ENCODE measurements at places on chromosomes 5 and 9. TPM values are rescaled to one million over a fixed set of nuclear protein-coding genes. Genes with fewer than 3 reads are reported as not detected.

The CCDC192 gene
- polyA plus RNA-seq: 0.30 TPM

DNA sequence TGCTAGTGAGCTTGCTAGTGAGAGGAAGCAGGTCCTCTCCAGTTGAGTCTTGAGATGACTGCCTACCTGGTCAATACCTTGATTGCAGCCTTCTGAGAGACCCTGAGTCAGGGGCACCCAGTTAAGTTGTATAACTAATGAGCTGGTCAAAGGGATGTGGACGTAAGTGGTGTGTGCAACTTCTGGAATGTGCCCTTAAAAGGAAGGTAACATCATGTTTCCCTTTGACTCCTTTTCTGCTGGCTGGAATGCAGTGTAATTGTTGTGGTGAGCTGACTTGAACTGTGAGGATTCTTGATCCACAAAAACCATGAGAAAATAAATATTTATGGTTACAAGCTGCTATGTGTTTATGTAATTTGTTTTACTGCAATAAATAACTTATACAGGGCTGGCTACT, 2.4 kb upstream of the SNX2 start:
- DNase-seq: peak; percentile 27

DNA sequence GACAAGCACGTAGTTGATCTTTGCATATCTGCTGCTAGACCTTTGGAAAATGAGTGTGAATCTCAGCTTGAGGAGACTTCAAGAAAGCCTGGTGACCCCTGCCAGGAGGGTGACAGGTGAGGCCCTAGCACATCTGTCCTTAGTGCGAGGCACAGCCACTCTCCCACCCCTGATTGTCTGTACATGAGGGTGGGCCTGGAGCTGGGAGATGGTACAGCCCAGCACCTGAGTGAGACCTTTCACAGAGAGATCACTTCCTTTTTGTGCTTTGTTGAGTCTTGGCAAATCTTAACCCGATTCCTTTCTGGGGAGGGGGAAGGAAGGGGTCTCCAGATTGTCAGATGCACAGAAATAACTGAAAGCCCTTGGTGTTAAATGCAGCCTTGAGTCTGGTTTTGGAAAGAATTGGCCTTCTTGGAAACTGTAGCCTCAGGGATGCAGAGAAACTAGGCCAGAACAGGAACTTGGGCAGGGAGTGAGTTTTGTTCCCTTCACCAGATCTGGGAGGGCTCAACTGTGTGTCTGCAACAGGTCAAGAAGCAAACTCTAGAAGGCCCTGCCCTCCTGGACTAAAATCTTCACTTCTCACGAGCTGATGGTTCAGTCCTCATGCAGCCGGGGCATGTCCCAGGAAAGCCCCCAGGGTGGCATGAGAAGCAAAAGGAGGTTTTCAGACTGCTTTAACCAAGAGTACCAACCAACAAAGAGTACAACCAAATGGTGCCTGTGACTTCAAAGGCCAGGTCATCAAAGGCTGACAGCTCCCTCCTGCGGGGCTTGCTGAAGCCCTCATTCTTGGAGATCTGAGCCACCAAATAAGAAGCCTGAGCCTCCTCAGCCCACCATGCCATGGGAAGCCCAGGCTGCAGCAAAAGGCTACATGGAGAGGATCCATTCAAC, 20.8 kb upstream of the SEMA4D start:
- no peak for DNase-seq

GRCh38 chr5:88081877-88082276, 186.8 kb downstream of the TMEM161B start:
- DNase-seq: no peak

The NIPAL4 gene
- polyA plus RNA-seq: not detected

- no peak for DNase-seq
These were observed 66.3 kb downstream of the RCL1 start for GRCh38 chr9:4859035-4859434.

GRCh38 chr9:111890334-111890733, 6.3 kb upstream of the UGCG start:
- DNase-seq: no peak

GRCh38 chr5:176530393-176530982, 6.7 kb downstream of the RNF44 start:
- no peak for DNase-seq

The KIAA1958 gene
- 7.8 TPM for polyA plus RNA-seq

- no peak for DNase-seq
These were observed 332.2 kb downstream of the TMEM167A start for GRCh38 chr5:82745016-82745415.

GRCh38 chr5:138849882-138850281, 25.3 kb downstream of the LRRTM2 start:
- DNase-seq: no peak

The CYSRT1 gene
- polyA plus RNA-seq: 0.75 TPM

The WDR41 gene
- polyA plus RNA-seq: 96.9 TPM

- no peak for DNase-seq
These were observed 15.9 kb downstream of the EBF1 start for GRCh38 chr5:159083548-159084452.

The KLHL9 gene
- polyA plus RNA-seq: 28.8 TPM

DNA sequence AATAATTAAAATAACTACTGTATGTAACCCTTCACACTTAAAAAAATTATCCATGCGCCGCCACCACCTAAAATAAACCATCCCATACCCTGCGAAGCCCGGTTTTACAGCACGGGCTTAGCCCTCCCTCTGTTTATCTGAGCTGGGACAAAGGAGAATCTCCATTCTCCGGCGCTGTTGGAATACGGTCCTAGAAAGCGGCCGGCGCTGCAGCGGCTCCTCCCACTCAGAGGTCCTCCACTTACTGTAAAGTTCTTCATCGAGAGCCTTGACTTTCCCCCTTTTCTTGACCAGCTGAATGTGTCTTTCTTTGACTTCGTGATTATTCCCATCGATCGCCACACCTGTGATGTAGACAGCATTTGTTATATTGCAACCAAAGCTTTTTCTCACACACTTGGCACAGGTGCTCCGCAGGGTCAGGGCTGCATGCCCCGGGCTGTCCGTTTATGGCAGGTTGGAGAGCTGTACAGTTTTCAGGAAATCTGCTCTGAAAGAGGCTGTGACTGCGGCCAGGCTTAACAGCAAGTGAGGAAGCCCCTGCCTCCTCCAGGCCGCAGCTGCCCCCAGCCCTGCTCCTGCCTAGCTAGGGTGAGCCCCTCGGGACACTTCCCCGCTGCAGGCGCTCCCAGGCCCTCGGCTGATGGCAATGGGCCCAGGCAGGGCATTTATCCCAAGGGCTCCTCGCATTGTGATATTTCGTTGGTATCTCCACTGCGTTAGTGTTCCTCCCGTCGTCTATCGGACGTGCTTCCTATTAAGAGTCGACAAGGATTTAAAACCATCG, 16.7 kb downstream of the GFPT2 start:
- no peak for DNase-seq

The DRD1 gene
- polyA plus RNA-seq: not detected

DNA sequence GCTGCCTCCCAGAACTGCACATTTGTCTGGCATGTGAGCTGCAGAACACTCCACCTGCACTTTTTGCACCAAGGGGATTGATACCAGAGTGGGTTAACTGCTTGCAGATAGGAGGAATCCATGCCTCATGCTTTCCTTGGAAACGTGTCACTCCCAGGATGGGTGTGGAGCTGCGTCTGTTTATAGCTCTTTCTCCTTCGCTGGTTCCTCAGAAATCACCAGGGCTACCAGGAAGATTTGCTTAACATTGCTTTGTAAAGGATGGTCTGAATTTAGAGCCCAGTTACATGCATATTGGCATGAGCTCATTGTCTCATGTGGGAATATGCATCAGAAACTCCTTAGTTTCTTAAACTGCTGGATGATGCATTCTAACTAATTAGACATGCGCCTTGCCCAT, 234.6 kb downstream of the GADD45G start:
- peak; percentile 13 for DNase-seq

The PCDHA9 gene
- polyA plus RNA-seq: not detected

DNA sequence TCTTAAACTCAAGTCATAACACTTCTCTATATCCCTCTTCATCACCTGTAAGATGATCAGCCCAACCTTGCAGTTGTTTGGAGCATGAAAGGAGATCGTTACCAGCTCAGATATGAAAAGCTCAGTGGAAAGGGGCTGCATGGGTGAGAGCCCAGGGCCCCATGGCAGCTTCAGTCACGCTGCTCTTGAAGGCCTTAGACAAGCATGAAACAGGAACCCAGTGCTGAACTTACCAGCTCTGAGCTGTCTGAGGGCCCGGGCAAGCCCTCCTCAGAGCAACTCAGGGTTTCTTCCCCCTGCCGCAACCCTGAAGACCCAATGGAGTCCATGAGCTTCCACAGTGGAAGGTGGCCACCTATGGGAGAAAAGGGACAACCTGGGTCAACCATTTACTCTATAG, 3.3 kb downstream of the HK3 start:
- no peak for DNase-seq

DNA sequence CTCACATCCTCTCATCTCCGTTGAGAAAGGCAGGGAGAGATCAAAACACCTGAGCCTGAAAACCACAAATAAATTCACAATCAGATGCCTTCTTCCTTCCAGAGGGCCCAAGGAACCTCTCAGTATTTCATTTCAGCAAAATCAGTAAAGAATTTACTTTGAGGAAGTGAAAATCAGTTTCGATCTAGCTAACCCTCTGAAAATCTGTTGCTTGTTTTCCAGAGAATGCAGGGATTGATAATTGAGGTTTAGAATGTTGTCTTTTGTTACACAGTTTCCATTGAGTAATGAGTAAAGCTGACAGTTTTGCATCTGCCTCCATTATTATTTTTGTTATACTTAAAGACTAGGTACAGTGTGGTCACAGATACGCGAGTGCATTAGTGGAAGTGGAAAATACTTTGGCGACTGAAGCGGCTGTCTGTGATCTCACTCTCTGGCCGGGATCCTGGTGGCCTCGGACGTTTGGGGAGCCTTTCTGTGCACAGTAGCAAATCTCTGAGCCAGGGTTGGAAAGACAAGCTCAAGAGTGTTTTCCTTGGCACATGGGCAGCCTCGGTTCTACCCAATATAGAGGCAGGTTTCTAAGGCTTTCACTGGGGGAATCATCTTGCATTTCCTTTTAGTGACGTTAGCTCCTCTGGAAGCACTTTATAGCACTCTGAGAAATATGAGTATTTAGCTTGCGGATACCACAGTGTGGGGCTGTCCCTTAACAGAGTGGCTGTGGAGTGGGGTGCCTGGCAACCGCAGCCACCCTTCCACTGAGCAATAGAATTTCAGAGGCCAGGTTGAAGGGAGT, 32.2 kb upstream of the ANGPTL2 start:
- DNase-seq: peak; percentile 79

Data from GM23248 (cell line).